ENCODE measurements at places on chromosomes 4 and X. TPM values are rescaled to one million over a fixed set of nuclear protein-coding genes. Genes with fewer than 3 reads are reported as not detected.

DNA sequence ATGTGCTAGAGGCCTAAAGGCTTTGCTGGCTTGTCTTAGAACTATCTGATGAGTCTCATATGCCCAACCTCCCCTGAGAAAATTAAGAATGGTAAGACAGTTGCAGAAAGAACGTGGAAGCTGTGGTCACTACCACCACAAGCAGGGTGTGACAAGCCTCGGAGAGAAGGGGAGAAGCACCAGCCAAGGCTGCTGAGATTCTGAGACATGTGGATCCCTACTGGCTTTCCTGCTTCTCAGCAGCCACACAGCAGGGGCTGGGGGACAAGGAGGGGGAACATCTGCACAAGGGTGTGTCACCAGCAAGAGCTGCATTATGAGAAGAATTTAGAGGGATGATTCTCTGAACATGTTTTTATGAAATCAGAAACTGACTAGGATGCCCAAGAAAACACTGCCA is 19.4 kb downstream of the TAPT1 start:
- no peak for DNase-seq
- no peaks in the 10 kb centered on the region for H3K4me1 ChIP-seq
- no peak overlapping the region for H3K27ac ChIP-seq
- H3K36me3 ChIP-seq = no peaks in the 10 kb centered on the region
- no peaks in the 10 kb centered on the region for H3K27me3 ChIP-seq

The ARX gene
- not detected for total RNA-seq

DNA sequence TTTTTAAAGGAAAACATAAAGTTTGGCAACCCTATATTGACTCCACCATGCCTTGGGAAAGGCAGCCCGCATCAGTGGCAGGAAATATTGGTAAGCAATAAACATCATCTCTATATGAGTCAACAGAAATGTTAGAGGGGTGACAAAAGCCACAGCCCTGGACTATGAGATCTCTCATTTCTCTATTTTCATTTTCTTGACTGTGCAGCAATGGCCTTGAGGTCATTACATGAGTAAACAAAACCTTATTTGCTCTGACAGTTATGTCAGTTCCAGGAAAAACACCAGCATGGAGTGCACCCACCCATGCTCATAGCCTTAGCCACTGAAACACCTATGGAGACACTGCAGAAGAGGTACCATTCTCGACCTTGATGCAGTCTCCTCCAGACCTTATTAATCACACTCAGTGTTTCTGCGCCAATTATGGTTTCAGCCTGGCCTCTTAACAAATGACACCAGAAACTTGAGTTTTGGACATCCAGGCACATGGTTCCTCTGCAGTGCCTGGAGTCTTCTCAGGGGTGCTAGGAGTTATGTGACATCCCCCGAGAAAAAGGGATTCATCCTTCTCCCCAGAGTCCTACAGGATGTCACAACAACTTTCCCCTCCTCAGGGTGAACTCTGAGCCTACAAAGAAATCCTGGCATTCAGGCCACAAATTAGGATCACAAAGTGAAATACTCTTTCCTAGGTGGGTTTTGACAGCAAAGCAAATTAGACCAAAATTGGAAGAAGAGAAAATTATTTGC is 16.0 kb upstream of the HPGD start:
- no peaks in the 10 kb centered on the region for H3K36me3 ChIP-seq
- H3K4me1 ChIP-seq = no peaks in the 10 kb centered on the region
- no peak overlapping the region for H3K27ac ChIP-seq
- no peaks in the 10 kb centered on the region for H3K27me3 ChIP-seq
- no peak overlapping the region for H3K4me3 ChIP-seq

The SPARCL1 gene
- total RNA-seq = 0.34 TPM

DNA sequence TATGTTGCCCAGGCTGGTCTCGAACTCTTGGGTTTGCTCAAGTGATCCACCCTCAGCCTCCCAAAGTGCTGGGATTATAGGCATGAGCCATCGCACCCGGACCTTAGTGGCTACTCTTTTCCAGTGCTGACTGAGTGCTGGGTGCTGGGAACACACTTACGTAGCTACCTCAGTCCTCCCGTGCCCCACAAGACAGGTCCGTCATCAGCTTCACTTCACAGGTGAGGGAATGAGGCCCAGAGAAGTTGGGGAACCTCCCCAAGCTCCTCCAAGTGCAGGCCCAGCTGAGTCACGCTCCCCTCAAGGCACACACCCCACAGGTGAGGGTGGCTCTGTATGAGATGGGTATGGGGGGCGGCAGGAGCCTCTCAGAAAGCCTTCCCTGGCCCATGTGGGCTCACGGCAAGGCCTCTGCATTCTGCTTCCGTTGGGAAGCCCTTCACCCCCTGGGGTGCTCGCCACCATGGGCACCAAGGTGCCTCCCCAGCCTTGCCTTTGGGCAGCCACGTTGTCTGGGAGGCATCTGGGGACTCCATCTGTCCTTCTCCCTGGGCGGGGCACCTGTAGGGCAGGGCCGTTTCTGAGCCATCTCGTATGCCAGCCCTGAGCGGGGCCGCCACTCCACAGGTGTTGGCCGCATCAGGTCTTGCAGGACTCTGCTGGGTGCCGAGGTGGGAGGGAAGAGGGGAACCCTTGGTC is 28.4 kb downstream of the NSG1 start:
- H3K27me3 ChIP-seq = no peaks in the 10 kb centered on the region
- H3K36me3 ChIP-seq = peaks cover 7% of the 10 kb centered on the region
- no peak overlapping the region for H3K4me3 ChIP-seq

DNA sequence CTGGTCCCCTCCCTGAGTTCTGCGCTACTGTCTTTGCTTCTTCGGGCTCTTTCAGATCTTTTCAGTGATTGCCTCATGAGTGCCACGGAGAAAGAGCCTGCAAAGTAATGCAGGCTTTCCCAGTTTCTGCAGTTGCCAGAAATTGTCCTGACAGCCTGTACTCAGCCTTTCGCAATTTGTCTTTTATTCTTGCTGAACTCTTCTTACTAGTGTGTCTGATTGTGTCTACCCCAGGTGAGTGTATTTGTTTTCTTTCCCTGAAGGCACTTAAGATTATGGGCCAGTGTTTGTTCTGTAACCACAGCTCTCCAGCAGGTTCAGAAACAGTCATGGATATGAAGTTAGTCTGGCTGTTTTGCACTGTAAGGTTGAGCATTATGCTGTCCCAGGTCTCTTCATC is 47.1 kb downstream of the FAM193A start:
- H3K4me3 ChIP-seq = no peak overlapping the region
- no peaks in the 10 kb centered on the region for H3K27me3 ChIP-seq
- no peaks in the 10 kb centered on the region for H3K36me3 ChIP-seq
- DNase-seq = no peak
- H3K27ac ChIP-seq = no peak overlapping the region

DNA sequence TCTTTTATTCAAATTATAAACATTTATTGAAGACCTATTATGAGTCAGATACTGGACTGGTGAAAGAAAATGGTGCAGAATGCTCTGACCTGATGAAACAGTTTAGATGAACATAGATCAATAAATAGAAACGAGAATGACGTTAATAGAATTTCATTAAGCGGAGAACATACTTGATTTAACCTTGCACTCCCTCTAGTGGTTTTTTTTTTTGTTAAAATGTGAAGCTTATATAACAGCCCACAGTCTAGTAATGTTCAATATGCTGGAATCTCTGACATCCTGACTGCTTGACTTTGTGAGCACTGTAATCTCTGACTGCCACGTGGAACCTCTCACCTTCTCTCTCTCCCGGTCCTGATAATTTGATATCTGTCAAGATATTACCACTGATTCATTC is 32.3 kb downstream of the HDAC8 start:
- DNase-seq = peak; percentile 10
- H3K27me3 ChIP-seq = no peaks in the 10 kb centered on the region
- no peak overlapping the region for H3K4me3 ChIP-seq
- no peaks in the 10 kb centered on the region for H3K36me3 ChIP-seq
- no peak overlapping the region for H3K27ac ChIP-seq
- no peaks in the 10 kb centered on the region for H3K4me1 ChIP-seq

DNA sequence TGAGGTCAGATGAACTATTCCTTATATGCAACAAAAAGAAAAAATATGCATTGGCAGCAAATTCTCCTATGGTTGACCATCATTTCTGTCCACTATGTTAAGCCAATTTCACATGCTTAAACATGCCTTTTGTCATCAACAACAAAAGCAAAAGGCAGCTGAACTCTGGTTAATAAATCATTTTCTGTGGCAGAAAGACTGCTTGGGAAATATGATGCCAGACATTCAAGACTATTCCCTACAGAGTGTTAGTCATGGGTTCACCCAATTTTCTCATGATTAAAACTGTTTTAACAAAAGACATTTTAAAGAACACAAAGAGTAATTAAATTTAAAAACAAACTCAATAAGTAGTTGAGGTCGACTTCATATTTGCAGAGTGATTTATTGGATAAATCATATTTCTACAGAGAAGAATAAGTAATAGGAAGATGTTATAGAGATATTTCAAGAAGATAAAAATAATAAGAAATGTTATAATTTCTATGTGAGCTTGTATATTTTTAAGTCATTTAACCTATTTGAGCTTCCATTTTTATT is 890.6 kb downstream of the STPG2 start:
- no peaks in the 10 kb centered on the region for H3K4me1 ChIP-seq
- H3K27ac ChIP-seq = no peak overlapping the region
- H3K36me3 ChIP-seq = no peaks in the 10 kb centered on the region
- peak; percentile 1 for DNase-seq
- H3K27me3 ChIP-seq = no peaks in the 10 kb centered on the region
- H3K4me3 ChIP-seq = no peak overlapping the region

DNA sequence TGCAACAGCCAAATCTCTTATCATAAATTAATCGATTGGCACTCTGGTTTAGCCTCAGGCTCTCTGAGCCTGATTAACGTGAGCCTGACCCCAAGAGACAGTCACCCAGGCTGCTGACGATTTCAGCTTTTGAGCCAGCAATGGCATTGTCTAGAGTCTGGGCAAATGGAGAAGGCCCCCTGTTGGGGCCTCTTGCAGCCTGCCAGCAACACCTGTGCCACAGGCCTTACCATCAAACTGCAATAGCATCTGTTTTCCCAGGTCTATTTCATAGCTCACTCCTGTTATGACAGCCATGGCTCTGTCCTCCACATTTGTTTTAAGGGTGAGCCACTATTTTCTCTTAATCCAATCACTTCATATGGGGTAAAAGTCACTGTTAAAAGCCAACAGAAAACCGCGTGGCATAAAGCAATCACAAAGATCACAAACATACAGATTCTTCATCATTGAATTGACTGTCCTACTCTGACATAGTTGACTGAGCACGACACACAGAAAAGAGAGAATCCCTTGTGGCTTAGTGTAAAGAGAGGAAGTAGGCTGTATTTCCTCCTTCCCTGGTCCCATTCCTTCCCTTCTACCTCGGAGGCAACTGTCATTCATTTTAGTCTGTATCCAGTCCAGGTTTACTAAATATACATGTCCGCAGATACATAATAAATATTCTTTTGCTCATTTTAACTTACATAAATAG is 47.8 kb downstream of the SLC9A7 start:
- DNase-seq = no peak
- no peaks in the 10 kb centered on the region for H3K36me3 ChIP-seq
- H3K4me3 ChIP-seq = no peak overlapping the region
- H3K4me1 ChIP-seq = peaks cover 3% of the 10 kb centered on the region
- H3K27ac ChIP-seq = no peak overlapping the region

The MAGEB17 gene
- not detected for total RNA-seq

GRCh38 chr4:136731025-136731424 is 801.3 kb downstream of the PCDH18 start:
- H3K36me3 ChIP-seq = no peaks in the 10 kb centered on the region
- H3K27me3 ChIP-seq = no peaks in the 10 kb centered on the region
- H3K4me1 ChIP-seq = no peaks in the 10 kb centered on the region
- no peak for DNase-seq
- no peak overlapping the region for H3K4me3 ChIP-seq

The BEX2 gene
- 10.0 TPM for total RNA-seq

DNA sequence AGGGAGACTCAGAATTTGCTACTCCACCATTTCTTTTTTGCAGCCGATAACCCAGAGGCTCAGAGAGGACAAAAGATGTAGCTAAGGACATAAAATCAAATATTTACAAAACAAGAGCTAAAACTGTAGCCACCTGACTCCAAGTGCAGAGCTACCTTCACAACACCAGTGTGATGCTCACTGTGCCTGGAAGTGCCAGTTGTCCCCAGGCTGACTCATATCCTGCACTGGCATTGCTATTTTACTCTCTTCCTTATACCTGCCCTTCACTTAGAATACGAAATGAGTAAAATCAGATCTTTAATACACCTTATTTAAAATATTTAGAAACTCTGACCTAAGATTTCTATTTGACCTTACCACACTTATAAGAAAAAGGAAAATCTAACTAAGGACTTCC is 39.5 kb downstream of the SLC7A11 start:
- DNase-seq = no peak
- no peak overlapping the region for H3K4me3 ChIP-seq
- no peaks in the 10 kb centered on the region for H3K36me3 ChIP-seq
- no peak overlapping the region for H3K27ac ChIP-seq

- no peak for DNase-seq
- H3K36me3 ChIP-seq = peaks cover 37% of the 10 kb centered on the region
- no peaks in the 10 kb centered on the region for H3K27me3 ChIP-seq
Measured at GRCh38 chr4:169150806-169151205, 120.0 kb downstream of the SH3RF1 start.

The RPL36A gene
- total RNA-seq = 186 TPM

The KCNE5 gene
- 1.3 TPM for total RNA-seq

DNA sequence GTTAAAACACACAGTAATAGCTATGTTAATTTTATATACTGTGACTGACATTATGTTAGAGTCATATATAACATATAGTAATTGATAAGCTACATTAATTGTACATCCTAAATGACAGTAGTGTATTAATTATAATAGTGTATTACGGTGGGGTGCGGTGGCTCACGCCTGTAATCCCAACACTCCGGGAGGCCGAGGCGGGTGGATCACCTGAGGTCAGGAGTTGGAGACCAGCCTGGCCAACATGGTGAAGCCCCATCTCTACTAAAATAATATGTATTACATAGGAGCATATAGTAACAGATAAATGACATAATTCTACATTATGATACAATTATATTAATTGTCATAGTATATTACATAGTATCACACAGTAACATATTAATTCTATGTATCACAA is 12.2 kb downstream of the ASMTL start:
- H3K4me3 ChIP-seq = no peak overlapping the region
- peaks cover 5% of the 10 kb centered on the region for H3K36me3 ChIP-seq
- H3K27me3 ChIP-seq = no peaks in the 10 kb centered on the region
- no peaks in the 10 kb centered on the region for H3K4me1 ChIP-seq
- no peak for DNase-seq

GRCh38 chr4:54050214-54050904 is 14.0 kb downstream of the CHIC2 start:
- H3K4me1 ChIP-seq = peaks cover 10% of the 10 kb centered on the region
- no peak overlapping the region for H3K27ac ChIP-seq
- DNase-seq = peak; percentile 72
- no peak overlapping the region for H3K4me3 ChIP-seq
- H3K27me3 ChIP-seq = no peaks in the 10 kb centered on the region

The ZNF711 gene
- total RNA-seq = 10.8 TPM

GRCh38 chrX:13430136-13430827 is 110.4 kb upstream of the ATXN3L start:
- H3K27me3 ChIP-seq = no peaks in the 10 kb centered on the region
- peak overlapping the region; percentile 93 for H3K27ac ChIP-seq
- DNase-seq = peak; percentile 17
- peaks cover 40% of the 10 kb centered on the region for H3K4me1 ChIP-seq
- no peaks in the 10 kb centered on the region for H3K36me3 ChIP-seq

- no peaks in the 10 kb centered on the region for H3K27me3 ChIP-seq
- no peak overlapping the region for H3K27ac ChIP-seq
- no peaks in the 10 kb centered on the region for H3K36me3 ChIP-seq
- H3K4me1 ChIP-seq = peaks cover 15% of the 10 kb centered on the region
- no peak for DNase-seq
Measured at GRCh38 chr4:156473151-156473550, 498.4 kb downstream of the PDGFC start.

The LCORL gene
- 10.3 TPM for total RNA-seq

The BMPR1B gene
- total RNA-seq = 12.1 TPM
